ENCODE measurements at places on chromosomes 12 and 14.

DNA sequence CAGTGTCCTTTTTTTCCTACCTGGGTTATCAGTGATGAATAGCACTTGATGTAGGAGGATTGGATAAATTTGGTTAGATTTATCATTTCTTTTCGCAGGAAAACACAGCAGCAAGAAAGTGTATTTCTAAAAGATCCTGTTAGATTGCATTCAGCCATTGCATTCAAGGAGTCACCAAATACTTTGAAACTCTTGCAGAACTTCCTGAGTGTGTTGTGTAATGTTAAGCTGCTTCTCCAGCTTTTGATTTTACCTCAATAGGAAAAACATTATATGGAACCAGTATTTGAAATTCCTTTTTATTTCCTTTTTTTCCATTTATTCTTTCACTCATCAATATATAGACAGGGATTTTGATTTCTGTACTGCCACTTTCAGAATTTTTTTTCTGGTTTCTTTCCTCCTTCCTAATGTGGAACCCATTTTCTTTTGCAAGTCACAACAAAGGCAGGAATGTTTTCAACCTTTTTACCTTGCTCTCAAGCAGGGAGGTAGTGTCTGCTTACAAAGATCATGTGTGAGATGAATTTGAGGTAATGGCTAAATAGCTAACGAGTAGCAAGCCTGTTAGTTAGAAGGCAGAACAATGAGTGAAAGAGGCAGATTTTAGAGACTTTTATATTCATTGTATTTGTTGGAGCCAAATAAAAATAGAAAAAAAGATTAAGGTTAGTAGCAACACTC lies 56.2 kb downstream of the PPHLN1 start:
- DNase-seq = no peak

GRCh38 chr12:48777501-48778400 lies 11.1 kb downstream of the ADCY6 start:
- no peak for DNase-seq

- peak; percentile 37 for DNase-seq
Observed at GRCh38 chr12:115598871-115599811, 678.4 kb downstream of the MED13L start.

DNA sequence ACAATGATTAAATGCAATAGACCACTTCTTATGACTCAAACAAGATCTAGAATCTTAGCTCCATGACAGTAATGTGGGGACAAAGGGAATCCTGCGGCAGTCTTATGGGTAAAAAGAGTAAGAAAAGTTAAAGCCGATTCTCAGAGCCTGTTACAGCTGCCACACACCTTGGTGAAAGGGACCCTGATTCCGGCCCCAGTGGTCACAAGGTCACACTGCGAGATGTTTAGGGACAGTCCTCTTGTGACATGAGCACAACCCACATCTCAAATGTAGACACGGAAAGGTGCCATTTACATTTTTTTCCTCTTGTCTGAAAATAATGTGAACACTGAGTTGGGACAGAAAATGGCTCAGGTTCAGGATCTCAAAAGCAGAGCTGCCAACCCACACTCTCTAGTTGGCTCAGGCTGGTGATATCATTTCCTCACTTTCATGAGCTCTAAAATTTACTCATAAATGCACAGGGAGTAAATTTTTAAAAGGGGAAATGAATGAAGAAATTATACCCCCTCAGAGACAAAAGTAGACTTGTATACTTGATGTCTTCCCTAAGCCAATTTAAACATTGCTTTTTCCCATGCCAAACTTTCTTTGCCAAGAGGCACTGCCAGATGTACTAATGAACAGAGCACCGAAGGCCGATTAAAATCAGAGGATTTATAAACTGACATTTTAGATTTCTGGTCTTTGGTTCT lies 113.1 kb upstream of the OVCH1 start:
- DNase-seq = no peak

DNA sequence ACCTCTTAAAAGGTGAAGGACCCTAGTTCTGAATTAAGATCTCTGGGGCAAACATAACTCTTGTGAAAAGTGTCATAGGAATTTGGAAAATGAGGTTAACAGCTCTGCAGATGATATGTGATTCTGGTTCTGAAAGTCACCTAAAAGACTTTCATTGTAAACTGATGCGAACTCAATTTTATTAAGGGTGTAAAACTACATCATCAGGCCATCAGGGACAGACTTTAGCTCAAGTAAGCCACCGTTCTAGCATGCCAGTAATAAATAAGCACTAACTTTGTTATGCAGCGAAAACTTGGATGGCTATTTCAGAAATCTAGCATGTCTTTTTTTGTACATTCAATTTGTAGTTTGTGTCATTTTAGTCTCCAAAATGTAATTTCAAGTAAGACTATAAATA lies 61.6 kb downstream of the R3HDM2 start:
- no peak for DNase-seq

DNA sequence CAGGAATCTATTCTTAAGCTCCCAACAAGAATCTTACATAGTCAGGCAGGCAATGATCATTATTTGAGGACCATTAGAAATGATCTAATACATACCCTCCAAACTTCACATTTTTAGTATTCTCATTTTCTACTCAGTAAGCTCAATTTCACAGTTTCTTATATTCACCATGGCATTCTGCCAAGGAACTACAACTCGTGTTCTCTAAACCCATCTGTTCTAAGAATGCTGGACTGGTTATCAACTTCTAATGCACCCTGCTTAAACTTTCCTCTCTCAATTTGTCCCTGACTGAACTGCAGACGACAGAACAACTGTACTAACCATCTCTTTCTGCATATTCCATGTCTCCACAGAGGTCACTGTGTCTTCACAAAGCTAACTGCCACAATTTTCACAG lies 58.6 kb downstream of the GXYLT1 start:
- no peak for DNase-seq

- DNase-seq = no peak
Observed at GRCh38 chr14:67428501-67429031, 16.6 kb upstream of the PLEK2 start.

DNA sequence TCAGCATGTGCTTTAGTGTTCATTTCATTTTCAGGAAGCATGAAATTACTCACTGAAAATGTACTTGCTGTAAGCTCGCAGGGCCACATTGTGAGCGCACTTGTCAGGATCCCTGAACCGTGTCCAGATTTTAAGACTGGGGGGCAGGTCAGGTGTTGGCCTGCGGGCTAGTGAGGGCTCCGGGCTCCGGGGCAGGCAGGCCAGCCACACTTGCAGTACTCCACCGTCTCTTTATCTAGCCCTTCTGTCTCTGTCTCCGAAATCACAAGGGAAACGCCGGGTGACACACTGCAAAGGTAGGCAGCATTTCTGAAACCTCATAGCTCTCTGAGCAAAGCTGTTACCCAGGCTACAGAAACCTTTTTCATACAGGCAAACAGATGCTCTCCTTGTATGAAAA lies 98.7 kb downstream of the EML1 start:
- no peak for DNase-seq

DNA sequence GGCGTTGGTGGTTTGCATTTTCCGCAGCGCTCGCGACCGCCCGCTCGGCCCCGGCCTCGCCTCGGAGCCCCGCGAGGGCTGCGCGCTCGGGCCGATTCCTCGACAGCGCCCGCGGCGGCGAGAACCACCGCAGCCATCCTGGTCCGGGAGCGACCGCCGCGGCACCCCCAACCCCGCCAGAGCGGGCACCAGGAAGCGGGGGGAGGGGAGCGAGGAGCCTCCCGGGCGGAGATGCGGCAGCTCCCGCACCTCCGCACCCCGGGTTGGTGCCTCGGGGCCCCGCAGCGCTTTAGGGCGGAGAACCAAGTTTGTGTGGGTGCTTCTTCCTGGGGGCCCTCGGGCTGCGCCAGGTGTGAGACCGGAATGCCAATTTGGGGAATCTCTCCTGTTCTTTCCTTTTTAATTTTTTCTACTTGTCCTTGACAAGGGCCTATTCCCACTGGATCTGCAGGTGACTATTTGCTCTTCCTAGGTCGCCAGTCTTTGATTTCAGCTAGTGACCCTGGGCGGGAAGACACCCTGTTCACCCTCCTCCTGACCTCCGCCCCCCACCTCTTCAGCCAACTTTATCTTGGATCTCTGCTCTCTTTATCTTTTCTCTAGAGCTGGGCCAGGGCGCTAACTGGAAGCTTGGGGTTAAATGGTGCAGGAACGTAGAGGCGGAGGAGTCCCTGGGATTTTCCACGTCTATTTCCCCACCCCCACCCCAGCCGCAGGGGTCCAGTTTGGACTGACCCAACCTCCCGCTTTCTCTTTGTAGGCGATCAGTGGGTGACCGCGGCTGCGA lies at the start of gene SOCS2:
Gene SOCS2 (plus strand): TSS at position 751 of the 787 bp plus-strand sequence. CDS start 223 bp downstream, outside the sequence.
- DNase-seq = peak; percentile 16

DNA sequence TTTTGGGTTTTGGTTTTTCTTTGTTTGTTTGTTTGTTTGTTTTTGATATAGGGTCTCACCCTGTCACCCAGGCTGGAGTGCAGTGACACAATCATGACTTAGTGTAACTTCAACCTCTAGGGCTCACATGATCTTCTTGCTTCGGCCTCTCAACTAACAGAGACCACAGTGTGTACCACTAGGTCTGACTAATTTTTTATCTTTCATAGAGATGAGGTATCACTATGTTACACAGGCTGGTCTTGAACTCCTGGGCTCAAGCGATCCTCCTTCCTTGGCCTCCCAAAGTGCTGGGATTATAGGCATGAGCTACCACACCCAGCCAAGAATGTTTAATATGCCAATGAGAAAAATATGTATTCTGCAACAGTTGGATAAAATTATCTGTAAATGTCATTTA lies 29.6 kb upstream of the USP15 start:
- DNase-seq = no peak

- DNase-seq = no peak
Observed at GRCh38 chr14:20668969-20669368, 15.4 kb upstream of the RNASE4 start.

DNA sequence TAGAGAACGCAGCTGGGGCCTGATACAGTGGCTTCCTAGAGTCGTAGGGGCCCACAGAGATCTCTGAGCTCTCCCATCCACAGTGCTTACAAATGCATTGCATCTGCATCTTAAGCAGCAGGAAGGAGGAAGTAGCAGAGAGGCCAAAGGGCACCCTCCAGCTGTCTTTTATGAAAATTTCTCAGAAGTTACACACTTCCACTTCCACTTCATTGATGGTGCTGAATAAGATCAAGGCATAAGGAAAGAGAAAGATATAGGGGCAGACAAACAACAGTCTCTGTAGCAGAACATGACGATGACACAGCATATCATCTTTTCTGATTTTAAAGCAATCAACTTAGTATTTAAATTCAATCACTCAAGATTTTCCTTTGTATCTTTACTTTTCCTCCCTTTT lies 51.6 kb upstream of the ABCC9 start:
- no peak for DNase-seq

- DNase-seq = no peak
Observed at GRCh38 chr12:89414851-89415250, 62.5 kb upstream of the DUSP6 start.

DNA sequence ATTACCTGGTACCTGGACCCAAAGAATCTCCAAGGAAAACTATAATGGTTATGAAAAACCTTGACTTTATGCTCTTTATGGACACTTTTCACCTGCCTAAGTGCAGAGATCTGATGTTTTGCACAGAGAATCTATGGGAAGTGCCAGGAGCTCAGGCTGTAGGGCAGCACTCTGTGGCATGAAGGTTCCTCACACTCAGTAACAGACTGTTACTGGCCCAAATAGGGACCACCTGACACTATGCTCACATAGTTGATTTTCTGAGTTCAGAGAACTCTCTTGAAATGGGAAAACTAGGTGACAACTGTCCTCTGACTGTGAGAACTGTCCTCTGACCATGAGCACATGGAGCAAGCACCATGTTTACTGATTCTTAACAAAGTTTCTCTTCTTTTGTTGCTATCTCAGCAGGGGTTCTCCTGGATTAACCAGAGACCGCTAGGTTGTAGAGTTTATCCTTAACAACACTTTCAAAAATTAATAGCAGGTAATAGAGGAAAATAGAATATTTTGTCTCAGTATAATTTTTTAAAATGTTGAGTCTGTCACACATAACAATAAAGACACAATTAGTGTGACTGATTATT lies 101.6 kb downstream of the STXBP6 start:
- DNase-seq = no peak

- peak; percentile 56 for DNase-seq
Observed at GRCh38 chr12:62720661-62721330, 214.2 kb downstream of the PPM1H start.

- no peak for DNase-seq
Observed at GRCh38 chr12:77062846-77063461, 2.4 kb downstream of the E2F7 start.

- DNase-seq = no peak
Observed at GRCh38 chr12:87671757-87672156, 357.4 kb downstream of the C12orf50 start.

DNA sequence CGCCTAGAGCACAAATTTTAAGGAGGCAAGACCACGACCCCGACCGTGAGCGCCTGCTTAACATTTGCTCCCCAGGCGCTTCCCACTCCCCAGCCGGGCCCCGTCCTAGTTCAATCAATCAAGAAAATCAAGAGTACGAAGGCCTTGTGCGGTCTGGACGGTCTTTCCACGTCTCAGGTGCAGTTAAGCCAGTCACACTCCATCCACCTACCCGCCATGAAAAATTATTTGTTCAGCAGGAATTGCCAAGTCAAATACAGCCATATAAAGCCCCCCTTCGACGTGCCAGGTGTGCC lies 603 bp upstream of the LRR1 start:
- DNase-seq = no peak

GRCh38 chr12:52585946-52586345 lies 12.3 kb upstream of the KRT74 start:
- DNase-seq = no peak

DNA sequence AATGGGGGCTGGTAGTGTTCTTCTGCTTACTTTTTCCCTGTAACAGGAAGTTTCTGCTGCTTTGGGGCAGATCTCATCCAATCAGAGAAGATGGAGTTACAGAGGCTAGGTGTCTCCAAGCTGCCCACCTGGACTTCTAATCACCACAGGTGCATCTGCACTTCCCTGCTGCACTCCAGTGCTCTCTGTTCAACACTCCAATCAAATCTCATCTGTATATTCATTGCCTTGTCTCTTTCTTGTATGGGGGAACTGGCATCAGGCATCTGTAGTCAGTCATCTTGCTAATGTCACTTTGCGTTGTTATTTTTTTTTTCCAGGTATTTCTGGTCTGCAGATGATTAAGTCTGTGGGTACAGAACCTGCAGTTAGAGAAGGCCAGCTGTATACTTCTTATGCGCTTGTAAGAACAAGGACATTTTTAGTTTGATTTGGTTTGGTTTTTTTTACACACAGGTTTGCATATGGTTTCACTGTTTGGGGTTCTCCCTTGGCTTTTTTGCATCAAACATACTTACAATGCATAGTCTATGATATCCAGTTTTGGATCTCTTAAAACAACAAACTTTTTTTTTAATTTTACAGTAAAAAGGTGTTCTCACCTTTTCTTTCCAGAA lies 116.0 kb downstream of the METTL25 start:
- no peak for DNase-seq

- no peak for DNase-seq
Observed at GRCh38 chr14:68677476-68677875, 115.4 kb downstream of the ZFP36L1 start.

- no peak for DNase-seq
Observed at GRCh38 chr12:132951649-132952048, 4.5 kb downstream of the ZNF605 start.

- no peak for DNase-seq
Observed at GRCh38 chr12:50032515-50032853, 7.2 kb upstream of the RACGAP1 start.

- DNase-seq = no peak
Observed at GRCh38 chr12:57892232-57892972, 45.9 kb upstream of the CTDSP2 start.

GRCh38 chr14:30988509-30988908 lies 36.9 kb upstream of the AP4S1 start:
- DNase-seq = no peak

GRCh38 chr12:27343255-27344000 lies 10.8 kb downstream of the BMAL2 start:
- no peak for DNase-seq
